ENCODE measurements at places on chromosomes 4 and X.
A peak's percentile ranks its signal among the peaks of the same experiment; 100 is the strongest.

DNA sequence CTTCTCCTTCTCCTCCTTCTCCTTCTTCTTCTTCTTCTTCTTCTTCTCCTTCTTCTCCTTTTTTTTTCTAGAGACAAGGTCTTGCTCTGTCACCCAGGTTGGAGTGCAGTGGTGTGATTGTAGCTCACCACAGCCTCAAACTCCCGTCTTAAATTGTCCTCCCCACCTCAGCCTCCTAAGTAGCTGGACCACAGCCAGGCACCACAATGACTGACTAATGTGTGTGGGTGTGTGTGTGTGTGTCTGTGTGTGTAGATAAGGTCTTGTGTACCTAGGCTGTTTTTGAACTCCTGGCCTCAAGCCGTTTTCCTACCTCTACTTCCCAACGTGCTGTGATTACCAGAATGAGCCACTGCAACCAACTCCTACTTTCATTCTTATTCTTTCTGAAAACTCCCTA is 390.9 kb downstream of the ADAM29 start:
- no peak for DNase-seq

DNA sequence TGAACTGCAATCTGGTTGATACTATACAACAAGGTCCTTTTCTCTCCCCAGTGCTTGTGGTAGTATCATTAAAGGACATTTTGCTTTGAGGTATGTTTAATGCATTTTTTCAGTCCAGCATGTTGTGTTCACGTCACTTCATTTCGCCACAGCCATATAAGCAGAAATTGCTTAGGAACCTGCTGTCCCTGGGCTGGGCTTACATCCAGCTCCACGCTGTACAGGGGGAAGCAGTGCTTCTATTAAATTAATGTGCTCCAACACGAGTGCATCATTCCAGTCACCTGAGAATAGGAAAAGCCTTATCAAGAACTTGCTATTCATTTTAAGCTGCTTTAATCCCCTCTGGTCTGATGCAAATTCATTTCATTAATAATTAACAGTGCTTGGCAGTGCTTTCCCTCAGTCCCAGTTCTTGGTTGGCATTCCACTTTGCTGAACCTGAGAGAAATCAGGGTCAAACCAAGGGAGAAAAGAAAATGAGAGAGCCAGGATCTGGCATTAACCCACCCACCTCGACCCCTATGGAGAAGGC is 47.4 kb upstream of the PTCHD1 start:
- no peak for DNase-seq

DNA sequence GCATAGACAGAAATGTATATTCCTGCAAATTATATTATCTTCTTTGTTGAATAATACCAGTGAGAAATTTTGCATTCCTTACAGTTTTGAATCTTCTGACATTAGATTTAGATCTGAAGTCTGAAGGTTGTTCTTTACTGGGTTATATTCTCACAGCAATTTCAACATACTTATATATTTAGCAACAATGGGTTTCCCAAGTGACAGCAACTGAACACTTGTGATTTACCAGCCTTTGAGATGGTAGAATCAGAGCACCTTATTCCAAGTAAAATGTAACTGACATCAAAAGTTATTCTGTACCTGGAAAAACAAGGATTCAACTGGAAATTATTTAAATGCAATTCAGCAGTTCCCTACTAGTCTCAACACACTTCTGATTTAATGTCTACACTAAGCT is 66.0 kb downstream of the RELL1 start:
- DNase-seq, result no peak

DNA sequence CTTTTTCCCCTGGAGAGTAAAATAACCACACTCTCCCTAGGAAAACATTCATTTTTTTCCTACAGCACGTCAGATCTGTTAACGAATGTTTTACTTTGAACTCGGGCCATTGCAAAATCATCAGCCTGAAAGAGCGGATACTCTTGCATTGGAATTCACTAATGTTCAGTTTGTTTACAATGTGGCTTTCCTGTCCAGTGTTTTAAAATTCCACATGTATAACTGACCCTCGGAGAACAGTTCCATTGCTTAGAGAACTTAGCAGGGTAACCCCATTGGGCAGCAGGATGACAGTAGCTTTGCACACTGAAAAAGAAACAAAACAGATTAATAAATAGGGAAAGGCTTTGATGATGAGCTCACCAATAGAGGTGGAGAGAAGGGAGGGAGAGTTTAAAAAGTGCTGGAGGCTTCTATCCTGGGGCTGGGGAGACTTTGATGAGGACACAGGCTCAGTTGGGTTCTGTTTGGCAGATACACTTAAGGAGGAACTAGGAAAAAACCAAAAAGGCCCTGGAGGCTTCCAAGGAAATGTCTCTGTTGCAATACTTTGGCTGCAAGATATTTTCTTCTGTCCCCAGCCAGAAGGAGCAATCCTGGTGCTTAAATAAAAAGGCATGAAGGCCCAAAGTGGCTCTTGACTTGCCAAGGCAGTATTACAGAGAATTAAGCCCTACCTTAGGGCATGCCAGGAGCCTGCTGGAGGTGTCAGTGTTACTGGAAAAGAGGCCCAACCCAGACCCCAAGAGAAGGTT is 143.1 kb downstream of the ARSF start:
- no peak for DNase-seq

- DNase-seq, result no peak
Observed at GRCh38 chr4:39881789-39882188, 95.9 kb downstream of the PDS5A start.

GRCh38 chrX:69535661-69536060 is 31.5 kb downstream of the NALF2 start:
- no peak for DNase-seq

DNA sequence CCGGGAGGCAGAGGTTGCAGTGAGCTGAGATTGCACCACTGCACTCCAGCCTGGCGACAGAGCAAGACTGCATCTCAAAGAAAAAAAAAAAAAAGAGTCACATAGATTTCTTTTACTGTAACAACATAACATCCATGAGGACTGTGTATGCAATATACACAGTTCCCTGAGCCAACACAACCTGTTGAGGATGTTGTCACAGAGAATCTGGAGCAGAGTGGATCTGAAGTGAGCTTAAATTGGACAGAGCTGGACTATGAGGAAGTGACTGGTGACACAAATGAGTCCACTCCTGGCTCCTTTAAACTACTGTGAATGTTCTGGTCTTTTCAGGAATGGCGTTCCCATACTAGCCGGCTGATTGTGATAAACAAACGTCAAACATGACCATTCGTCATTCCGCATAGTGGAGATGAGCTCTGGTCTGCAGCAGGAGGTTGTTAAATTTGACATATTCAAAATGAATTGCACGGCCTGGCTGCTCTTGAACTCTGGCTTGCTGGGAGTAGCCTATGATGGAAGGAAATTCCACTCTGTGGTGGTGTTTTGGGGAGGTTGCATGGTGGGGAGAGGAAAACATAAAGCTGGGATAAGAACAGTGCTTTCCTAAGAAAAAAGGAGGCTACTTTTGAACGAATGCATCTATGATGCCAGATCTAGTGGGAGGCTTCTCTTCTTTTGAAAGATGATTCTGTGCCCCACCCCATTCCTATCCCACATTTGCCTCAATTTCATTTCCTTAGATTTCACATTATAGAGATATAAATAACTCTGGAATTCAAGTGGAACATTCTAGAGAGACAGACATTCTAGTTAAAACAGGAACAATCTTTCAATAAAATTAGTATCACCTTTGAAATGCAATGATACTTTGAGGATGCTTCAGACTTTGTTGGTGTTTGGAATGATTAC is 149.5 kb downstream of the SHROOM3 start:
- no peak for DNase-seq

- DNase-seq, result no peak
Observed at GRCh38 chrX:574251-574650, 56.3 kb upstream of the SHOX start.

DNA sequence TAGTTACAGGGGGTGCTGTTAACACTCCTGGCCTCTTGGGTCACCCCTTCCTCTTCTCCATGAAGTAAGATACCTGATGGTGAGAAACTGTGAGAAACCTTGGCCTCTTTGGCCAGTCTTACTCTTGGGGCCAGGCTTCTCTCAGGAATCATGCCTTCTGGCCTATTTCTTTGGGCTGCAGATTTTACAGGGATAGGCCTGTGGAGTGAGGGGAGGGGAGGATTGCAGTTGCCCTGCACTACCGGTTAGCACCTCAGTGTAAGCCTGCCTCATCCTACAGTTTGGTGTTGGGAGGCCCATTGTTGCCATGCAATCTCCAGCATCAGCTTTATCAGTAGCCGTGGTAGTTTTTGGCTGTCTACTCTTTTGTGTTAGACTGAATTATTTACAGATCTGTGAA is 7.6 kb upstream of the PGRMC2 start:
- DNase-seq, result no peak

- no peak for DNase-seq
Observed at GRCh38 chr4:2125023-2125422, 65.9 kb downstream of the NAT8L start.

DNA sequence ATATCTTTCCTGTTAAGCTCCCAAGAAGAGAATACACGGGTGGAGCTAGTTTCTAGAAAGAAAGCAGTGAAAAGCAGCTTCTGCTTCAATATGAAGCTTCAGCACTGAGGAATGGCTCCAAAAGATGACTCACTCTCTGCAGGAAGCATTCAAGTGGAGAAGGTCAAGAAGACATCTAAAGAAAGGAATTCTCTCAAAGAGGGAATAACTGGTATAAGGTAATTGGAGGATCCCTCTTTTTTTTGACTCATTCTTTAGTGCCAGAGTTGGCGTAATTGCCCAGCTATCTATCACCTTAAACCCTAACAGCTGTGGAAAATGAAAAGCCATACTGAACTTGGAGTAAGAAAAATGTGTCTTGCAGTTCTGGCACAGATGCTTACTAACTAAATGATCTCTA is 3.5 kb downstream of the EDA2R start:
- no peak for DNase-seq

DNA sequence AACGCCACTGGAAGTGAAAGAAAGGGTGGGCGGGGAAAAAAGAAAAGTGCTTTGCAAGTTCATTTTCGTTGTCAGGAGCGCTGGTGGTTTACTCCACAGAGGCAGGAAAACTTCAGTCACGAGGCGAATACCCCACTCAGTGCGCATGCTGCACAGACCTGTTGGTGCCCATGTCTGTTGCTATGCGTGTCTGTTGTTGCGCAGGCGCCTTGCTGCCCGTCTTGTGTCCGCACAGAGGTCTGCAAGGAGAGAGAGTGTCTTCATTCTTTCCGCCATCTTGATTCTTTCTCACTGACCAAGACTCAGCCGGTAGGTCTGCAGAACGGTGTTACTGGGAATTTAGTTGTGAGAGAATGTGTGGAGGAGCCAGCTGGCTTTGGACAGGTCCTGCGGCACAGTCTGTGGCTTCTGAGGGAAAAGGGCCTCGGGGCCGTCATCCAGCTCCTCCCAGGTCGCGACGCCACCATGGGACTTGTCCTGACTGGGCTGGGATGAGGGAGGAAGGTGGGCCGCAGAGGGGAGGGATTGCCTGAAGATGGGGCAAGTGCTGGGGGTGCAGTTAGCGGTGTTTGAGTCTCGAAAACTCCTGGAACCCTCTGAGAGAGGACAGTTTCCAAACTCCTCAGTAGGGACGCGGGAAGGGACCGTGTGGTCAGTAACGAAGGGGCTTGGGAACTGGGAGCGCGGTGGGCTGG is at the start of gene PAGE2:
TSS of gene PAGE2 (plus strand) at position 224 of the 695 bp plus-strand sequence. CDS start 1,003 bp downstream, outside the sequence.
- DNase-seq, result no peak

DNA sequence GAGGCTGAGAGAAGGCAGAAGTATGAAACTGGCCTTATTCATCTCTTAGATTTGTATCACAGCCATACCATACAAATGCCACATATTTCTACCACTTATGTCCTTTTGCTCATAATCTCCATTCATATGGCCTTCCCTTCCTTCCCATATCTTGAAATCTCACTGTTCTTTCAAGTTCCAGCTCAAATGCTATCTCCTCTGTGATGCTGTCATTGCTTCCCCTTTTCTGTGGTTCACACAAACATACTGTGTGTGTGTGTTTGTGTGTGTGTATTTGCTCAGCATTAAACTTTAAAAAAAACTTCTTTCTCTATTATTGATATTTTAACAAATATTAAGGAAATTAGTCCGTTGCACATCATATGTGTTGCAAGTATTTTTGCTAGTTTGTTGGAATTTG is 26.7 kb downstream of the PHKA1 start:
- no peak for DNase-seq

GRCh38 chrX:53330331-53330730 is 48.9 kb upstream of the IQSEC2 start:
- DNase-seq, result no peak

GRCh38 chrX:15645266-15645665 is 19.3 kb downstream of the CLTRN start:
- DNase-seq, result no peak

DNA sequence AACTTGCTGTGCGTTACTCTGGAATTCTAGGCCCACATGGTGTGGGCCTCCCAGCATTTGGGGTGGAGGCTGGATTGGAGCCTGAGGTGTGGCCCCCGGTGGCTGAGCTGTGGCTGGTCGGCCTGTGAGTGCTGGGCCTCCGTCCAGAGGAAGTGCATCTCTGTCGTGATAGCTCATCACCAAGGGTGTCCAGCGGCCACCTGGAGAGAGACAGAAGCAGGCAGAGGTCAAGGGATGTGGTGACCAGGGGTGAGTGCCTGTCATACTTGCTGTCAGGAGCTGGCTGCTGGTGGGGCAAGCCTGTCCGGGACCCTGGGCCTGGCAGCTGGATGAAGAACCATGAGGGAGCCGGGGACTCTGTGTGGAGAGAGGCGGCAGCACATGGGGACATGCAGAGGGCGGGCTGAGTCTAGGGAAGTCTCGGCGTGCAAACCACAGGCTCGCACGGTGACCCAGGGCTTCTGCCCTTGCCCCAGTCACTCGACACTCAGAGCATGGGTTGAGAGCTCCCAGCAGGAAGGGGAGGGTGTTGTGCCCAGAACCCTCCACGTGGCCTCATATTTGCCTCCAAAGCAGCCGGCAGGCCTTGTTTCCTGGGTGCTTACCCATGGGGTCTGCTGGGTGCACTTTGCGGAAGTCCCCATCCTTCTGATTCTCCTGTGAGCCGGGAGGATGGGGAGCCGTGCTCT is 6.2 kb downstream of the SORCS2 start:
- no peak for DNase-seq

- DNase-seq, result no peak
Observed at GRCh38 chr4:55096045-55096444, 29.4 kb downstream of the KDR start.

GRCh38 chrX:34528081-34528480 is 129.0 kb downstream of the TMEM47 start:
- no peak for DNase-seq

GRCh38 chr4:122003335-122003734 is 51.5 kb upstream of the TRPC3 start:
- DNase-seq, result no peak

GRCh38 chrX:81261576-81261975 is 59.7 kb downstream of the SH3BGRL start:
- no peak for DNase-seq

- no peak for DNase-seq
Observed at GRCh38 chrX:131942034-131942433, 81.1 kb upstream of the STK26 start.

- peak; percentile 5 for DNase-seq
Observed at GRCh38 chr4:106315476-106315967, 487 bp downstream of the TBCK start.
